ENCODE measurements at places on chromosomes 6 and 20.

DNA sequence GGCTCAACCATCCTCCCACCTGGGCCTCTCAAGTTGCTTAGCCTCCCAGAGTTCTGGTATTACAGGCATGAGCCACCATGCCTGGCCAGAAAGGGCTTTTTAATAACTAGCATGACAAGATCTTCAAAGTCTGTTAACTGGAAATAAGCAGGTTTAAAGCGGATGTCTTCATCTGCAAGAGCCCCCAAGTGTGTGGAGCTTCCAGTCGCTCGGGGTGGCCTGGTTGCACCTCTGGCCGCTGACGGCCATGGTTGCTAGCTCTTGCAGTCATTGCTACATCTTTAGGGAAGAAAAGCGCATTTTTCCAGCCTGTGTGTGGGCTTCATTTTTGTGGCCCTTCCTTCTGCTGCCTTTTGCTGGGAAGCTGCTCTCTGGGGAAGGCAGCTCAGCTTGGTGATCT lies 7.8 kb downstream of the ARFGAP1 start:
- DNase-seq, result no peak

GRCh38 chr6:35165630-35166071 lies 24.5 kb upstream of the TCP11 start:
- no peak for DNase-seq

DNA sequence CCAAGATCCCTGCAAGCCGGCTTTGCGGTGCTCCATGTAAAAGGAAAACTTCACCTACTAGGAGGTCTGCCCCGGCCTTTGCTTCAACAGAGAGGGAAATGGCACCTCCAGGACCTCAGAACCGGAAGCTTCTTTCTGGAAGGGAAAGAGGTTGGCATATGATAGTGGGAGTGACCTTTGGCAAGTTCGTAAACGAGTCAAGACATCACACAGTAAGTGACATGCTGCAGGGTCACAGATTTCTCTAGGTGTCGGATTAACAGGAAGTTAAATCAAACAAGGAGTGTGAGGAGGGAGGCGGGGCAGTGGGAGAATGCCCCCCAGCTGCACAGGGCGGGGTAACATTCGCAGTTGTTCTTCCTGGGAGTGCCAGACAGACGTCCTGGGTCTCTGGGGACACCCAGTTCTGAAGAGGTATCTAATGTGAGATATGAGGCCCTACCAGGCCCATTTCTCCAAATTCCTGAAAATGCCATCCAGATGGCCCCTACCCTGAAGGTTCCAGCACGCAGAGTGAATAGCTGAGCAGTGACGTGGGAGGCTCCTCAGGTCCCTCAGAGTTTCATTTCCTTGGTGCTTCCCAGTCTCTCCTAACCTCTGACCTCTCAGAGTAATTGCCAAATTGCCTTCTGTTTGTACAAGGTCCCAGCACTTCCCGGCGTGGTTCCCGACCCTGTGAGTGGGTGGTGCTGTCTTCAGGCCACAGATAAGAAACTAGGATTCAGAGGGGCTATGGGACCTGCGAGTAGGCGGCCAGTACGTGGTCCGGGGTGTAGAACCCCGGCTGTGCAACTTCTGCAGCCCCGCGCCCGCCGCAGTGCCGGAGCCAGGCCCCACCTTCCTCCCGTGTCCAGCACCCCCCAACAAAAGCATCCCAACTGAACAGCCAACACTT lies 1.9 kb downstream of the RRBP1 start:
- DNase-seq, result no peak

DNA sequence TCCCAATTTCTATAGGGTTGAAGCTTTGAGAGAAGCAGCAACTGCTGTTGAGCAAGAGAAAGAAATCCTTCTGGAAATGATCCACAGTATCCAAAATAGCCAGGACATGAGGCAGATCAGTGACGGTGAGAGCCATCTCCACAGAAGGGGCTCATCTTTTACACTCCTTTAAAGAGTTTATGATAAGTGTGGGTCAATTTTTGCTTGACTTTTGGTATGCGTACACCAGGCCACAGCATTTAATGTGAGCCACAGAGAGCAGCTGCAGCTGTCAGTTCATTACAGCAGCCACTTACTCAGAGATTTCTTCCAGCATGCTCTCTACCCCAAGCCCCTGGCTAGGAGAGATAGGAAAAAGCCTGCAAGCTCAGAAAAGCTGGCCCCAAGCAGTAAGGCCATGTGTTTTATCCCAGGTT lies 9.9 kb downstream of the BAG2 start:
- no peak for DNase-seq

All from stimulated activated CD8-positive, alpha-beta memory T cell treated with anti-CD3 and anti-CD28 coated beads, Interleukin-4, amount 100 ng/mL, for 48 hours (primary cell).